Neural progenitor cell (in vitro differentiated cells): ENCODE measurements at places on chromosomes 5 and 9. TPM values are rescaled to one million over a fixed set of nuclear protein-coding genes. Genes with fewer than 3 reads are reported as not detected.
A peak's percentile ranks its signal among the peaks of the same experiment; 100 is the strongest.

The IFNA10 gene
- not detected in 2 replicates for total RNA-seq

The TMEM252 gene
- total RNA-seq: not detected in 2 replicates

The PCDHAC2 gene
- total RNA-seq: 1.9 and 2.5 TPM in 2 replicates

The TPPP gene
- total RNA-seq: 0.87 TPM in 1 of 2 replicates, not detected in the other

DNA sequence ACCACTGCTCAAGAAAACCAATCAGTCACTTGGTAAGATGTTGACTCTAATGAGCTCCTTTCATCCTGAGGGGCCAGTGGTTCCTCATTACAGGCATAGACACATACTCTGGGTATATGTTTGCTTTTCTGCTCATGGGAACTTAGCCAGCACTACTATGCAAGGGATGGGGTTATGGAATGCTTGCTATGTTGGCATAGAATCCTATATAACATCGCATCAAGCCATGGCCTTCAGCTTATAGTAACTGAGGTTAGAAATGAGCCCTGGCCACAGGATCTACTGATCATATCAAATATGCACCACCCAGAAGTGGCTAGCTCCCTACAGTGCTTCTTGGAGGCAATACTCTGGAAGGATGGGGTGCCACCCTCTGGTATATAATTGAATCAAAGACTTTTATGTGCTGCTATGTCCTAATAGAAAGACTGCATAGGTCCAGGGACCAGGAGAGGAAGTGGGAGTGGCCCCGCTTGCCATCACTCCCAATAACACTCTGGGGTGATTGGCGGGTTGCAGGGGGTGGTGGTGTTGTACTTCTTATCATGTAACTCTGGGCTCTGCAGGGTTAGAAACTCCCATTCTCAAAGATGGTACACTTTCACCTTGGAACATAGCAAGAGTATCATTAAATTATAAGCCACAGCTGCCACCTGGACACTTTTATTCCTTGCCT lies 70.3 kb downstream of the ZNF366 start:
- H3K36me3 ChIP-seq: no peaks in the 10 kb centered on the region
- H3K27me3 ChIP-seq: no peaks in the 10 kb centered on the region
- H3K4me3 ChIP-seq: no peak overlapping the region
- H3K27ac ChIP-seq: no peak overlapping the region
- H3K4me1 ChIP-seq: no peaks in the 10 kb centered on the region

GRCh38 chr9:87840134-87840533 lies 42.5 kb upstream of the SPATA31E1 start:
- H3K4me3 ChIP-seq: no peak overlapping the region
- H3K4me1 ChIP-seq: no peaks in the 10 kb centered on the region
- no peak for DNase-seq
- H3K36me3 ChIP-seq: no peaks in the 10 kb centered on the region
- no peaks in the 10 kb centered on the region for H3K27me3 ChIP-seq

DNA sequence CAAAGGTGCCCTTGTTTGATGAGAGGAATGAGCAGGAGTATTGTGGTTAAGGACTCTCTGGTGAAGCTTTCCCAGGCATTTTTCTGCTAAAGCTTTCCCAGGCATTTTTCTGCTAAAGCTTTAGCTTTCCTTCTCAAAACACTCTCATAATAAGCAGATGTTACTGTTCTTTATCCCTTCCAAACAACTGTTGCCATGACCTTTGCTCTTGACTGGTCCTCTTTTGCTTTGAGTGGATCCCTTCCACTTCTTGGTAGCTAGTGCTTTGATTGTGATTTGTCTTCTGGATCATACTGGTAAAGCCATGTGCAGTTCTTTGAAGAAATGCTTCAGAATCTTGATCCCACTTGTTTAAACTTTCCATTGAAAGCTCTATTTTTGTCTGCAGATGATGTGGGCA lies 85.8 kb downstream of the GPBP1 start:
- no peaks in the 10 kb centered on the region for H3K4me1 ChIP-seq
- H3K27ac ChIP-seq: no peak overlapping the region
- DNase-seq: no peak
- no peaks in the 10 kb centered on the region for H3K27me3 ChIP-seq
- peaks cover 55% of the 10 kb centered on the region for H3K36me3 ChIP-seq

- no peaks in the 10 kb centered on the region for H3K36me3 ChIP-seq
- peak; percentile 44 for DNase-seq
- H3K27me3 ChIP-seq: no peaks in the 10 kb centered on the region
- no peak overlapping the region for H3K27ac ChIP-seq
- peaks cover 73% of the 10 kb centered on the region for H3K4me1 ChIP-seq
- H3K4me3 ChIP-seq: peak overlapping the region; percentile 69
Observed at GRCh38 chr9:125889112-125889475, 141.9 kb downstream of the PBX3 start.

- peaks cover 8% of the 10 kb centered on the region for H3K4me1 ChIP-seq
- no peaks in the 10 kb centered on the region for H3K27me3 ChIP-seq
- no peak overlapping the region for H3K27ac ChIP-seq
Observed at GRCh38 chr5:158226496-158226895, 367.6 kb upstream of the CLINT1 start.

GRCh38 chr9:5489630-5490490 lies 20.5 kb upstream of the PDCD1LG2 start:
- DNase-seq: no peak
- H3K4me3 ChIP-seq: no peak overlapping the region

DNA sequence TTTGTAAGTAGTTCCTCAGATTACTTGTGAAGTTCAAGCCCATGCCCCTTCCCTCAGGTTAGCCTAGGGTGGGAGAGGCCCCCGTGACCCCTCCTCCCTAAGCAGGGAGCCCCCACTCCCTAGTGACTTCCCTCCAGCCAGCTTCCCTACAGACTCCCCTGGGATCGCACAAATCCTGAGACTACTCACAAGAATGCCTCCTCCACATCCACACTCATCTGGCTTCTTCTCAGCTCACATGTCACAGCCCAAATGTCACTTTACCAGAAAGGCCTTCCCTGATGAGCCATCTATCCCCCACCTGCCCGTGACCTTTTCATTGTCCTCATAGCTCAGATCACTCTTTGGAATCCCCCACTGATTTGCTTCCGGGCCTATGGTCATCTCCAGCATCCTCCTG lies 96.7 kb upstream of the ARAP3 start:
- H3K36me3 ChIP-seq: no peaks in the 10 kb centered on the region
- no peak overlapping the region for H3K27ac ChIP-seq
- peaks cover 19% of the 10 kb centered on the region for H3K4me1 ChIP-seq
- DNase-seq: no peak

DNA sequence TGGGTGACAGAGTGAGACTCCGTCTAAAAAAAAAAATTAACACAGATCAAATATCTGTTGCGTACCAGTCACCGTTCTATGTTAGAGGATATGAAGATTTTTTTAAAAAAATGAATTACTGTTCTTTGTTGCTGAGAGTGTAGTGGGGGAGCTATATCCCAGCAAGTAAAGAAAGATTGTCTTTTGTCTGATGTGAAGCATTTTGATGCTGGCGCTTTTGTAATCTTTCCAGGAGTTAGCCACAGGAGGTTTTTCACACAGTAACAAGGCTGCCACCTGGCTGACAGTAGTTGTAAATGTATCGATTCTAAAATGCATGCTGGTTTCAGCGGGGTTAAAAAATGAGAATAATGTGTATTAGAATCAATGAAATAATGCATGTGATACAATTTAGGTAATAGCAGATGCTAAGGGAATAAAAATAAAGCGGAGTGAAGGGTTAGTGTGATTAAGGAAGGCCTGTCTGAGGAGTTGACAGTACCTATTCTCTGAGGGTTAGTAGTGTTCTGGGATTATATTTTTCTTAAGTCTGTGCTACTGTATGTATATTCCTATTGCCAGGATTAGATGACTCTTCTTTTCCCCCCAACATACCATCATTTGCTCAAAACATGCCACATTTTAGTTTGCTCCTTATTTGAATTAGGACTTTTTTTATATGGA lies 3.4 kb downstream of the LMNB1 start:
- peak overlapping the region; percentile 66 for H3K4me3 ChIP-seq
- H3K36me3 ChIP-seq: no peaks in the 10 kb centered on the region
- H3K27me3 ChIP-seq: no peaks in the 10 kb centered on the region
- H3K27ac ChIP-seq: no peak overlapping the region

DNA sequence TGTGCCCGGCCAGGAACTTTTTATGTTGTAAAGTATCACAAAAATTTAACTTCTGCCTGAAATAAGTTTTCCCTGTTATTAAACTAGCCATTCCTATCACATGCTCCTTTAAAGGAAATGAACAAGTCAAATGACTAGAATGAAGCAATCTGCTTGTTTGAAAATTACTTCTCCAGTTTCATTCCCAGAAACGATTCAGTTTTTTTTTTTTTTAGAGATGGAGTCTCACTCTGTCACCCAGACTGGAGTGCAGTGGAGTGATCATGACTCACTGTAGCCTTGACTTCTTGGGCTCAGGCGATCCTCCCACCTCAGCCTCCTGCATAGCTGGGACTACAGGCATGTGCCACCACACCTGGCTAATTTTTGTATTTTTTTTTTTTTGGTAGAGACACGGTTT lies 13.3 kb upstream of the GNG10 start:
- H3K27me3 ChIP-seq: no peaks in the 10 kb centered on the region
- no peak overlapping the region for H3K4me3 ChIP-seq
- H3K36me3 ChIP-seq: peaks cover 12% of the 10 kb centered on the region
- no peaks in the 10 kb centered on the region for H3K4me1 ChIP-seq
- H3K27ac ChIP-seq: no peak overlapping the region

- peak overlapping the region; percentile 81 for H3K4me3 ChIP-seq
- H3K27ac ChIP-seq: no peak overlapping the region
- DNase-seq: no peak
- no peaks in the 10 kb centered on the region for H3K27me3 ChIP-seq
- H3K4me1 ChIP-seq: peaks cover 9% of the 10 kb centered on the region
Observed at GRCh38 chr5:121963392-121963791, 1.6 kb downstream of the SRFBP1 start.
